Stimulated activated CD8-positive, alpha-beta memory T cell treated with anti-CD3 and anti-CD28 coated beads, Interleukin-2, amount 100 ng/mL, for 48 hours (primary cell): ENCODE measurements at places on chromosomes 5 and 9.

DNA sequence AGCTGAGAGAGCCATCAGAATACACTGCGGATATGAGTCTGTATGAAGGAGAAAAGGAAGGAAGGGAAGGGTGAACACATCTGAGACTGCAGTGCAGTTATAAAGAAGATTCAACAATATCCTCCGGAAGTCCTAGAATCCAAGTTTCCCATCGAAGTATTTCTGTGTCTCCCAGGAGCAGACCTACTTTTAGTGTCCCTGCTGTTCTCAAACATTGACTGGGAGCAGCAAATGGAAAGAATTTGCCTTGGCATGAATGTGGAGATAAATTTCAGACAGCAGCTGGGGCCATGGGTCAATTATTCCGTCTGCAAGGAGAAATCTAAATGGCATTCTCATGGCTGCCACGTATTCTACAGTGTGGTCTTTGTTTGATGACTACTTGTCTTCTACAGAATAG, 478.1 kb upstream of the SMC2 start:
- DNase-seq = no peak

DNA sequence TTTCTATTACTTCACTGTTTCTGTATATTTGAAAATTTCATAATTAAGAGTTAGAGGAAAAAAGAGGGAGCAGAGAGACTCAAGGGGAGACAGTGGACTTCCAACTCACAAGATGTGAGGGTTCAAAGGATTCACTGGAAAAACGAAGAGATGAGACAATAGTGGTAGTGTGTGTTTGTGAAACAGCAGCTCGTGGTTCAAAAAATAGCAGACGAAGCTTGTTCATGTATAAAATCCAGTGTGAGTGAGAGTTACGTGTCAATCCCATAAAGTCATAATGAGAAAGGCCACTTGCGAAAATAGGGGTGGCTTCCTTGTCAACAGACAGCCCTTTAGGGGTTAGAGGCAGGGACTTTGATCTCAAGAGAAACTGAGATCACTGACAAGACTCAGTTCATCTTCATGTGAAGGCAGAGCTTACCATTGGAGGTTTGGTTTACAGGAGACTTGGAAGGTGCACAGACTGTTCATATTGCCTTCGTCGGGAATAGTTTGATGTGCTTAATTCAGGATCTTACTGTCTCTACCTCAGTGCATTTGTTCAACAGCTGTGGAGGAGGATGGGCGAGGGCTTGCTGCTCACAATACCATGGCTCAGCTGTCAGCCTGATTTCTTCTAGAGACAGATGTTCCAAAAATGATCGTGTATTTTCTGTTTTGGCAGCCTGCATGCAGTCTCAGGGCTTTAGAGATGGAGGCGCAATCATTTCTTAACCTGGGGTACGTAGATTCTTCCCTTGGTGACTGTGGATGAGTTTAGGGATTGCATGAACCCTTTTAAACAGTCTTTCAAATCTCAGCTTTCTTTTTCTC, 105.7 kb upstream of the KLF9 start:
- peak; percentile 1 for DNase-seq

DNA sequence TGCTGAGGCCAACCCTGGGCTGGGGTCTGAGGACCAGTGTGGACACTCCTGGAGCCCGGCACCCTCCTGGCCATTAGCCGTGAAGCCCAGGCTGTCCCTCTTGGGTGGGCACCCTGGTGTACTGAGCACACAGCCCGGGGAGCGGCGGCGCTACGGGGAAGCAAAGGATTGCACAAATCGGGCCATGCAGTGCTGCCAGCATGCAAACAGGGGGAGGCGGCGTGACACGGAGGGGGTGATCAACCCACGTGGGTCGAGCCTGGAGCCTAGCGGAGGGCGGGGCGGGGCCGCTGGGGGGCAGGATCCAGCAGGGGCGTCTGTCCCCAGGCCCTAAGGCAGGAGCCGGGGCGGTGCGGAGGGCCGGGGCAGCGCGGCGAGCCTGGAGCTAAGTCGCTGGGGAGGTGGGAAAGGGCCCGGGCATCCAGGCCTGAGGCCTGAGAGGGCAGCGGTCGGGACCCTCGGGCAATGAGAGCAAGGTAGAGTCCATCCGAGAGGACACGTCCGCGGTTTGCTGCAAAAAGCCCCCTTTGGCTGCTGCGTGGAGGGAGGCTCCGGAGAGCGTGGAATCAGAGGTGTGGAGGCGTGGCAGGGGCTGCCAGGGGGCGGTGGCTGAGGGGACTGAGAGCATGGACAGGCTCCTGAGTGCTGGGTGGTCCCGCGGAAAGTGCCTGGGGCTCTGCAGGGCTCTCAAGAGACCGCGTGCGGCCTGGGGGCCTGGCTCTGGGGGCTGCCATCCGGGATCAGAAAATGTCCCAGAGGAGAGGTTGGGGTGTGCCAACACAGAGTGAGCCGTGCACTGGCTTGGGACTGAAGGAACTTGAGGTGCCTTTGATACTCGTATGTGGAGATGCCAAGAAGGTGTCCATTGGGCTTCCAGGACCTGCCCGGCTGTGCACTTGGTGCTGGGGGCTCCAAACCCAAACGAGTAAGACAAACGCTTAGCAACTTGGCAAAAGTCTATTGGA, 94.2 kb downstream of the BARX1 start:
- no peak for DNase-seq

DNA sequence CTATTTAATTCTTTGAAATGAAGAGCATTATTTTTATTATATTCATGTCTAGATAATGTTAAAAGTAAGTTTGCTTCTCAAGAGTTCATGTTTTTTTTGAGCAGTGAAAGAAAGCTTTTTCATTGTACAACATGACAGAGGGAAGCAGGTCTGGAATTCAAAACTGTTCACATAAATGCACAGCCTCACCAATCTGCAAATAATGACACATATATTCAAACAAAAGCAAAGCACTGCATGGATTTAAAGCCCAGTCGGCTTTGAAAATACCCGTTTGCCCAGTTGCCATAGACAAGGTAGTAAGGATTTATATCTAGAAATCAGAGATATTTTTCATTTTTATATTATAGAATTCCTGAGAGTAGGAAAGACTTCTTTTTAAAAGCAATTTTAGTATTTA, 201.8 kb downstream of the CD180 start:
- DNase-seq = no peak

DNA sequence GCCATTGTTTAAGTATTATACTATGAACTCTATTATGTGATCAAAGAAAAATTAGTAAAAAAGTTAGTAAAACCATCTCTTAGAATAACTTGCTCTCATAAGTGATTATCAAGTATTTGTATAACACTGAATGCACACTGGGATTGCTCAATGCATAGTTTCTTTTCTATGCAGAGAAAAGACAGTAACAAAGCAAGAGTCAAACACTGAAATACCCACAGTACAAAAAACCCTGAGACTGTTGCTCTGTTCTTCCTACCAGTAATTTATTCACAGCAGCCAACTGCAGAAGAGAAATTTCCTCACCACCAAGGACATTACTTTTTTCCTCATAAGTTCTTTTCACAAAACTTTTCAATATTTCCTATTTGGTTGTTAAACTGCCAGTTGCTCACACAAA, 634.4 kb downstream of the DTWD2 start:
- no peak for DNase-seq

DNA sequence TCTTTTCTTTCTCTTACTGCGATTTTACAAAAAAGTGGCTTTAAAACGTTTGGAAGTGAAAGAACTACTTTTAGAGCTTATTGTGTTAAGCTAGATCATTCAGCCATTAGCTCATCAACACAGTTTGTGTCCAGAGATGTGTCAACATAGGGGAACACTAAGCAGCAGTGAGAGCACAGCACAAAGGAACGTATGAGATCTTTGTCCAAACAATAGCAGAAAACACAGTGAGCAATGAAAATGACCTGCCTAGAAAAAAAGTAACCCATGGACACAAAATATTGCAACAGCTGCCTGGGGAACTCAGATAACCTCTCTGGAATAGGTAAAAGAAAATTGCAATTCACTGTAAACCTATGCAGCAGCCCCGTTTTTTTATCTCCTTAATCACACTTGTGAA, 372.5 kb downstream of the ARHGEF28 start:
- DNase-seq = no peak

- DNase-seq = no peak
Observed at GRCh38 chr5:6728011-6728794, 15.0 kb downstream of the TENT4A start.

DNA sequence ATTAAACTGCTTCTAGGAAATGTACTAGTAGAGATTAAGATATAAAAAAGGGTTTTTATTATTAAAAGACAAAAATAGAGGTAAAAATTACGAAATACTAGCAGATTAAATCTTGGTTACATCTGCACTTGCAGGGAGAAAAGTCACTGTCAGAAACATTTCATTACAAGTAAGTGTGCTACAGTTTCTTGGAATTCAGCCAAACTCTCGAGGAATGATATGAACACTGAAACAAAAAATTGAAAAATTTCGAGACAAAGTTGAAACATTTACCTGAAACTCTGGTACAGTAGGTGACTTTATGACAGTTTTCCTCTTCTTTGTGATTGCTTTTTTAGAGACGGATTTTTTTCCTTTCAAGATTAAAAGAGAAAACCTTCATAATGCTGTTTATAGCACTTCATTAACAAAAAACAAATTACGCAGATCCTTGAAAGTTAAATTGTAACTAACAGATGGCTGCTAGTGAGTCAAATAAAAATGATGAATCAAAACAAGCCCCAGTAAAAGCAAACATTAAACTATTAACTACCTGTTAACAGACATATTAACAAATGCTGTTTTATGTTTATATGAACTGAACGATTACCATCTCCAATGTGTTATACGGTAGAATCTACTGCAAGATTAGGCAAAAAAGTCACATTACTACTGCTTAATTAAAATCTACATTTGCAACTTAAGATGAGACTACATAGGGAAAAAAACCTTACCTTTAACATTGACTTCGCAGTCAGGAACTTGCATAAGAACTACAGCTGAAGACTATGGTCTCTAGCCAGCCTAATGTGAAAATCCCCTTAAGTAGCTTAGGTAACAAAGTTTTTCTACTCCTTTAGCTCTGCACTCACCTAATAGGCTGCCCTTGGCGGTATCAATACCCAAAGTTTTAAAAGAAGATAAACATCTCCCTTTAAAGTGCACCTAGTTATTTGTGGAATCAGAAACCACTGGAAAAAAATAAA, 61.4 kb downstream of the RANBP6 start:
- no peak for DNase-seq

- DNase-seq = no peak
Observed at GRCh38 chr5:68304421-68305052, 89.0 kb downstream of the PIK3R1 start.

GRCh38 chr9:137689745-137690529, 71.1 kb downstream of the EHMT1 start:
- no peak for DNase-seq

- DNase-seq = no peak
Observed at GRCh38 chr5:6812091-6812490, 98.9 kb downstream of the TENT4A start.

- no peak for DNase-seq
Observed at GRCh38 chr5:2710910-2711309, 40.6 kb downstream of the IRX2 start.

DNA sequence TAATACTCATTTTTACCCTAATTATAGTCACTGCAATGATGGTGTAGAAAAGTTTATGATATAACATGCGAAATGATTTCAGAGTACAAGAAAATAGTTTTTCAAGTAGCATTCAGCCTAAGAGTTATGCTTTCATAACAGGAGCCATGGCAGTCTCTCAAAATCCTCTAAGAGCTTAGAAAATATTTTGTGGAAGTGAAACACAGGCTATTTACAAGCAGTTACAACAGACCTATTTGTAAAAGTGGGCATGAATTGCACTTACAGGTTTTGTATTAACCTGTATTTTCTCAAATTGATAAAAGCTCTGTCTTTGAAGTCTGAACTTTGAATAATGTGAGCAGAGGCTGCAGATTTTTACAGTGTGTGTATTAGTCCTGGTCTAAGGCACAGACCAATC, 523.3 kb downstream of the LRRC70 start:
- no peak for DNase-seq

DNA sequence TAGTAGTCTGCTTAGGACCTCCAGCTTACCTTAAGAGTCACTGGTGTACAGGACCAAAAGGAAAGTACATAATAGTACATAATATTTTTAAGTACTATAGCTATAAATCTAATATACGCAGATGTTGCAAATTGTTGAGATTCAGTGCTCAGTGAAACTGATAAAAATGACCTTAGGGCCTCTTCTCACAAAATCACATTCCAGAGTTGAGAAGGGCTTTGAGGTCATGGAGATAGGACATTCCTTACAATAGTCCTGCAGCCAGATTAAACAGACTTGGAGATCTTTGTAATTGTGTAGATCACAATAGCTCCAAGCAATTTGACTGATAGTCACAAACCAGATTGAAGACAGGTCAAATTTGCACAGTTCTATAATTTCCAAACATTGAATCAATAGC, 37.7 kb upstream of the PCSK1 start:
- no peak for DNase-seq

DNA sequence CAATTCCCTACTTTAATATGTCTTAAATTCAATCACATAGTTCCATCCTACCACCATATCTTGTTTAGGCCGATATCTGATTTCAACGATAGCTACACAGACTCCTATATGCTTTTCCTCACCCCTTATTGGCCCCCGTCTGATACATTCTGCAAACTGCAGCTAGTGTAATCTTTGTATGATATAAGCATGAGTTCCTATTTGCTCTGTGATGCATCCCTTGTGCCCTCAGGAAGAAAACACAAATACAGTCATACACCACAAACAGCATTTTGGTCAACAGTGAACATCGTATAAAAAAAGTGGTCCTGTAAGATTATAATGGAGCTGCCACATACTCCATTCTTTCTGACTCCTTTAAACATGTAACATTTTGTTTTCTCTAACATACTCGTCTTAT, 837.8 kb upstream of the CDH6 start:
- DNase-seq = no peak

DNA sequence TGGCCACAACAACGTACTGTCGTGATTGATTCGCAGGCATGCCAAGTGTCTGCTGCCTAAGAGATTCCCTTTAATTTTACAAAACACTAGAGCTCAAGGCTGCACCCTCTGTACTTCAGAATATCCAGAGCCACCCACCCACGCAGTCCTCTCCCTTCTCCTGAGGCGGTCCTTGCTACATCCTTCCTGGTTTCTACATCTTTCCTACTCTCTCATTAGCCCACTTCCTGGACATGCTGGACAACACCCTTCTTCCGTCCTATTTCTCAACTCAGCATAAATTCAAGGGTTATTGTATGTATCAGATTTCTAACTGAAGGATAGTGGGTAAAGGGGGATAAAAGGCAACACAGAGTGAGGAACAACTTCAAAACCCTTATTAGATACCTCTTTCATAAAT, 148.4 kb upstream of the MAP3K1 start:
- DNase-seq = no peak

DNA sequence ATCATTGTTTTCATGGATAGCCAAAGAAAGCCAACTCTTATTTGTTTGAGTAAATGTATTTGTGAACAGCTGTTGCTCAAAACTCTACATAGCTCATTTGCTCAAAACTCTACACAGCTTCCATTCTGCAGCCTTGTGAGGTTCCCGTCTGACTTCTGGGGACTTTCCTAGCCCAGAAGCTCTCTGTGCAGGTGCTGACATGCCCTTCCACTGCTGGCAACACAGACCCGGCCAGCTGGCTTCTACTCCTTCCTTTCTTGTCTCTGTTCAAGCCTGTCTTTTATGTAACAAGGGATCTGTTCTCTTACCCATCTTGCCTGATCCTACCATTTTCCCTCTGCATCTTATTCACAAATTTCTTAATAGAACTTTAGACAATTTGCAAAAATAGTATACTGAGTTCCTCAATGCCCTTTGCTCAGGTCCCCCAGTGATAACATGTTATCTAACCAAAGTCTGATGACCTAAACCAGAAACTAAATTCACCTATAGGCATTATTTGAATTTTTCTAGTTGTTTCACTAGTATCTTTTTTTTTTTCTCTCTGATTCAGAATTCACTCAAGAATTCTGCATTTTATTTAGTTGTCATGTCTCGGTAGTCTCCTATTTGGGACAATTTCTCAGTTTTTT, 556.5 kb upstream of the SEMA6A start:
- DNase-seq = no peak
